ENCODE measurements at places on chromosomes 5 and 9. TPM values are rescaled to one million over a fixed set of nuclear protein-coding genes. Genes with fewer than 3 reads are reported as not detected.

DNA sequence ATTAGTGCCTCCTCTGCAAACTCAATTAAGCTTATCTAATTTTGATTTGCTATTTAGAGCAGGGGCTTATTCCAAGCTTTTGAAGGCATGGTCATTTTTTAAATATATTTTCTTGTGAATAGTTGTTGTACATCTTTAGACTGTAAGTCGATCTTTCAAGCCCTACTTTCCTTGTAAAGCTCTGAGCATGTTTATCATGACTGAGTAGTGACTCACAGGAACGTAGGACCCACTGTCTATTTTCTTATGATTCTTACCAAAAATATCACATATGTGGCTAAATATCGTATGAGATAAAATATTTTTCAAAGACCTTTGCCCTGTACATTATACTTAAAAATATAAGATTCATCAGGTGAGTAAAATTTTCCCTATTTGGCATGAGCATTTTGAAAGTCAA lies 440.4 kb upstream of the GRIN3A start:
- no peak for DNase-seq

DNA sequence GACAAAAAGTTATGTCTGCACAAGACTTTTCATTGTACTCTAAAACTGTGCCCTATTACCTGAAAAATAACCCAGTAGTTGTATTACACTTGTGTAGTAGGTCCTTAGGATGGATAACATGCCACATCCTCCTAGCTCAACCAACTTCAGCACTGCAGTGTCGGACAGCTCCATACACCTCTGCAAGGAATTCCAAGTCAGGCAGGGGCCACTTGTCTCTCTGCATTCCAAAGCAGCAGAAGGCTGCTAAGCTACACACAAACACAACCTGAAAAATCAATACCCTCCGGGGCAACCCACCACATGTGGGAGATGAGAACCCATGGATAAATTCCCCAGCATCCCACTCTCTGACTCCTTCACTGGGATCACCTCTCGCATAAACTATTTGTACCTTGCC lies 50.2 kb downstream of the MED10 start:
- DNase-seq, result no peak

- DNase-seq, result no peak
Measured at GRCh38 chr5:171747061-171747859, 38.4 kb upstream of the SMIM23 start.

- no peak for DNase-seq
Measured at GRCh38 chr9:124188331-124189110, 69.2 kb upstream of the NEK6 start.

- no peak for DNase-seq
Measured at GRCh38 chr5:96785326-96786109, 22.2 kb downstream of the ERAP1 start.

TLX3 gene
- total RNA-seq, result not detected

- no peak for DNase-seq
Measured at GRCh38 chr5:6801236-6801635, 88.0 kb downstream of the TENT4A start.
